ENCODE measurements at places on chromosomes 7 and 10. TPM values are rescaled to one million over a fixed set of nuclear protein-coding genes. Genes with fewer than 3 reads are reported as not detected.

The PRSS37 gene
- not detected for total RNA-seq

The FAM221A gene
- 1.5 TPM for total RNA-seq

The CUZD1 gene
- 0.52 TPM for total RNA-seq

The MMP21 gene
- not detected for total RNA-seq

The GAD2 gene
- total RNA-seq: not detected

The C10orf105 gene
- total RNA-seq: under 0.01 TPM

The FBXO24 gene
- total RNA-seq: 0.13 TPM

The SPDYE2B gene
- not detected for total RNA-seq

The GIMAP7 gene
- total RNA-seq: not detected

The DPYSL4 gene
- total RNA-seq: 52.0 TPM

The FAM13C gene
- total RNA-seq: 5.0 TPM

The TEX36 gene
- total RNA-seq: not detected

The SLC13A1 gene
- total RNA-seq: not detected

The TAS2R41 gene
- not detected for total RNA-seq

The SLC16A9 gene
- 2.5 TPM for total RNA-seq

The NME8 gene
- total RNA-seq: not detected

The OR6V1 gene
- total RNA-seq: not detected

The MYH16 gene
- not detected for total RNA-seq

The TRIL gene
- total RNA-seq: 1.8 TPM

The NKX2-3 gene
- total RNA-seq: not detected

The FAS gene
- 47.5 TPM for total RNA-seq

The RBP3 gene
- not detected for total RNA-seq

The ATP6V1F gene
- total RNA-seq: 101 TPM

The ENO4 gene
- 0.13 TPM for total RNA-seq

The AIFM2 gene
- 11.5 TPM for total RNA-seq

The GFRA1 gene
- total RNA-seq: 0.39 TPM

The PLAU gene
- 110 TPM for total RNA-seq

The EPHB6 gene
- 18.4 TPM for total RNA-seq

The SLC29A3 gene
- 1.3 TPM for total RNA-seq

The GLCCI1 gene
- total RNA-seq: 7.8 TPM

The PDE1C gene
- 89.5 TPM for total RNA-seq

The LMOD2 gene
- not detected for total RNA-seq

The ADAM12 gene
- total RNA-seq: 120 TPM

The NPC1L1 gene
- total RNA-seq: 0.07 TPM

The TMEM270 gene
- total RNA-seq: not detected

The PTPN20 gene
- total RNA-seq: 4.5 TPM

The DRGX gene
- not detected for total RNA-seq

The CPA5 gene
- total RNA-seq: not detected

The DCLRE1C gene
- 7.7 TPM for total RNA-seq

The SPAM1 gene
- not detected for total RNA-seq

The WDR11 gene
- total RNA-seq: 88.4 TPM

The SFMBT2 gene
- 0.86 TPM for total RNA-seq

The MEIG1 gene
- total RNA-seq: 0.46 TPM
